ENCODE measurements at places on chromosomes 4 and X.
A peak's percentile ranks its signal among the peaks of the same experiment; 100 is the strongest.

- no peak for DNase-seq
Observed at GRCh38 chr4:78551420-78552351, at the start of gene ANXA3. Gene ANXA3 (plus strand): TSS chr4:78551770. CDS start chr4:78554474, 2,704 bp downstream.

- no peak for DNase-seq
Observed at GRCh38 chrX:30147996-30148643, 67.2 kb upstream of the MAGEB2 start.

DNA sequence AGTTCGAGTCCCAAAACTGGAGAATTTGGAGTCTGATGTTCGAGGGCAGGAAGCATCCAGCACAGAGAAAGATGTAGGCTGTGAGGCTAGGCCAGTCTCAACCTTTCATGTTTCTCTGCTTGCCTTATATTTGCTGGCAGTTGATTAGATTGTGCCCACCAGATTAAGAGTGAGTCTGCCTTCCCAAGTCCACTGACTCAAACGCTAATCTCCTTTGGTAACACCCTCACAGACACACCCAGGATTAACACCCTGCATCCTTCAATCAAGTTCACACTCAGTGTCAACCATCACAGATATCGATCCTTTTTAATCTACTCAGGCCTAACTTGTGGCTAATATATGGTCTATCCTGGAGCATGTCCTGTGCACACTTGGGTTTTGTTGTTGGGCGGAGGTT lies 18.0 kb upstream of the MAEA start:
- DNase-seq, result no peak

- DNase-seq, result no peak
Observed at GRCh38 chrX:34467437-34467836, 189.6 kb downstream of the TMEM47 start.

DNA sequence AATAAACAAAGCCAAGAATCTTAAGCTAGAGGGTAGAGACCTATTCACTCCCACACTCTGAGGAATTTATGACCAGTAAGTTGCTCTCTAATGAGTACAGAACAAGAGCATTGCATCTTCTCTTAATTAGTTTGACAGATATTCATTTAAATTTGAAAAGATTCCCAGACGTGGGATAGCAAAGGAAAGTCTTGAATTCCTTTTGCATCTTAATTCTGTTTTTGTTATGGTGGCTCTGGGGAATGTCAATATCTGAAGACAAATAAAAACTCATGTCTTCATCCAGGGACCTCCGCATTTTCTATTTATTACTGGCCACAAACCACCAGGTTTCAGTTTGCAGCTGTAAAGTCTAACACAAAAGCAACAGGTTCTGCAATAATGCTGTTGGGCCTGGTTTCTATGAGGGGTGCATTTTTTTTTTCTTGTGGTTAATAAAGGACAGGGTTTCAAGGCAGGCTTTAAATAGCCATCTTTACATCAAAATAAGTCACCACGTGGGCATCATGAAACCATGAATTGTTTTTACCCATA lies 172.3 kb downstream of the SHROOM3 start:
- no peak for DNase-seq

GRCh38 chr4:141155586-141155985 lies 22.3 kb upstream of the RNF150 start:
- no peak for DNase-seq

GRCh38 chr4:94127707-94128328 lies 79.8 kb upstream of the SMARCAD1 start:
- no peak for DNase-seq

- DNase-seq, result no peak
Observed at GRCh38 chr4:138749303-138749702, 266.3 kb upstream of the NOCT start.

GRCh38 chr4:40244606-40245005 lies 47.8 kb downstream of the RHOH start:
- DNase-seq, result no peak

DNA sequence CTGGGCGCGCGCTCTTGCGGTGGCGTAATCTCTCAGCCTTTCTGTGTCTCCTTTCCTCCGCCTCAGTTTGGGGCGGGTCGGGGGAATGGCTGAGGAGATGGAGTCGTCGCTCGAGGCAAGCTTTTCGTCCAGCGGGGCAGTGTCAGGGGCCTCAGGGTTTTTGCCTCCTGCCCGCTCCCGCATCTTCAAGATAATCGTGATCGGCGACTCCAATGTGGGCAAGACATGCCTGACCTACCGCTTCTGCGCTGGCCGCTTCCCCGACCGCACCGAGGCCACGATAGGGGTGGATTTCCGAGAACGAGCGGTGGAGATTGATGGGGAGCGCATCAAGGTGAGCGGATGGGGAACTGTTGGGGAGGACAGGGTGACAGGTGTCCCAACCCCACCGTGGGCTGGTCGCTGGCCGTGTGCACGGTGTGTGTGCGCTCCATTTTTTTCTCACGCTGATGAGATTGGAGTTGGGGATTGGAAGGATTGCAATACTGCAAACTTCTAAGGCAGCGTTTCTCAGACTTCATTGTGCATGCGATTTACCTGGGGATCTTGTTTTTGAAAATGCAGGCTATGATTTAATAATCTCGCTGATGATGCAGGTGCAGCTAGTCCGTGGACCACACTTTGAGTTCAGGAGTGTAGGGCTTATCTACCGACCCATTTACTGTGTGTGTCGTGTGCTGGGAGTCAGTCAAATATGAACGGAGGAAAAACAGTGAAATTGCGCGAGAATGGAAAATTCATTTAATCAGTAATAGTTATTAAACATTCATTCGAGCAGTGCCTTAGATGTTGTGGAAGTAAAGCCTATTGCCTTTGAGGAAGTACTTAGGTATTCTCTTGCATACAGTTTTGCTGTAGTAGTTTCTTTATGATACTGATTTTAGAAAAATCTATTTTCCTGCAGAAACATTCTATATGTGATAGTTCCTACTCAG lies at the start of gene RAB33B:
RAB33B (plus strand) TSS at position 11 of the 935 bp plus-strand sequence; CDS start at position 86, 75 bp downstream.
- no peak for DNase-seq

DNA sequence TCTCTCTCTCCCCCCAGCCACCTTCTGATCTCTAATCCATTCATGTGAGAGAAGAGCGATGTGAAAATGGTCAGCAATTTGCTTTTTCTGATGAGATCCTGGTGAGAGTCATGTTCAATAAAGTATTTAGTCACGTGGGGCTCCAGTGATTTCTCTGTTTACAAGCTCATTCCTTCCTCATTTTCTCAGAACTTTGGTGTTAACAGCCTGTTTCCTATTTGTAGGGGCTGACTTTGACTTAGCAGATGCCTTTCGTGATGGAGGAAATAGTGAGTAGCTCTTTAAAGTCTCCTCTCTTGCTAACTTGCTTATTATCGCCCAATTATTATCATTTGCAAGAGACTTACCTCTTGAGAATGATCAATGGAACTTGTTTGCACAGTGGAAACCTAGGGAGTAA lies 72.6 kb upstream of the CD99 start:
- no peak for DNase-seq

DNA sequence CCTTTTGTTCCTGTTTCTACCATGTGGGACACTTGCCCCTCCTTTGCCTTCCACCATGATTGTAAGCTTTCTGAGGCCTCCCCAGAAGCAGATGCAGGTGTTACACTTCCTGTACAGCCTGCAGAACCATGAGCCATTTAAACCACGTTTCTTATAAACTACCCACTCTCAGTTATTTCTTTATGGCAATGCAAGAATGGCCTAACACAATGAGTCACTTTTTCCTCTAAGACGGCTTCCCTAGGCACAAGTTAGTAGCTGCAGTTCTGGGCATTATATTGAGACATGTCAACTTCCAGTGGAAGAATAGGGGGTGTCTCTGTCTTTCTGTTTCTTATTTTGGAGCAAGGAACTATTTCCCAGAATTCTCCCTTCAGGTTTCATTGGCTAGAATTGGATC lies 32.9 kb upstream of the DIPK2B start:
- no peak for DNase-seq

DNA sequence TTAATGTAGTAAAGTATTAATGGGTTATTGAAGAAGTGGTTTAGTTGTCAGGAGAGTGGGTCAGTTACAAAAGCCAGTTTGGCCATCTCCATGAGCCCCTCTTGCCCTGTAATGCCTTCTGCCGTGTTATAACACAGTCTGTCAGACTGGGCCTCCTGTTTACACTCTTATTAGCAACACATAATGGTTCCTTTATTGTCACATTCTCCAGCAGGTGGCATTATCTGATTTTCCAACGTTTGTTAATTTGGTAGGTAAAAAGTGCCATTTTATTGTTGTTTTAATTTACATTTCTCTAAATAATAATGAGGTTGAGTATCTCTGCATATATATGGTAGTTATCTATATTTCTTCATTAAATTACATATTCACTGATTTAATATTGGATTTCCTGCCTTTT lies 560.8 kb downstream of the FGF13 start:
- no peak for DNase-seq

DNA sequence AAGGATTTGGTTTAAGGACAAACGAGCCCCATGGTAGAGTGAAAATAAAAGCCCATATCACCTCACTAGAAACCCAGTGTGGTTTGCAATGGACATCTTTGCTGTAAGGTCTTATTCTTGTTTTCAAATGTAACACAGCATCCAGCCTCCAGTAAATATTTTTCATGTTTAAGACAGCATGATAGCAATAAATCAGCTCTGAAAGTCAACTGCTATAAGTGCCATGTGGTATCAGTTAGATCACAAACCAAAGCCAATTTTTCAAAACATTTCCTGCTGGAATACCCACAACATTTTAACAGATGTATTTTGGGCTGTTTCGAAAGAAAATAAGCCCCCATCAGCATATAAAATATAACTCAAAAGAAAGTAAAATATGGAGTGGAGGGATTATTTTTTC lies 24.0 kb upstream of the SCML1 start:
- no peak for DNase-seq

- DNase-seq, result no peak
Observed at GRCh38 chrX:148995661-148996060, 495.2 kb downstream of the AFF2 start.

GRCh38 chr4:106032851-106033286 lies 137.6 kb downstream of the NPNT start:
- peak; percentile 15 for DNase-seq

- DNase-seq, result no peak
Observed at GRCh38 chrX:45783002-45783401, 582.3 kb upstream of the DIPK2B start.

GRCh38 chr4:112550728-112551127 lies 34.7 kb upstream of the NEUROG2 start:
- no peak for DNase-seq

- no peak for DNase-seq
Observed at GRCh38 chr4:141090473-141090872, 42.8 kb downstream of the RNF150 start.

GRCh38 chr4:119632216-119632615 lies 3.6 kb upstream of the PDE5A start:
- no peak for DNase-seq

- DNase-seq, result no peak
Observed at GRCh38 chr4:62130637-62131036, 930.5 kb downstream of the ADGRL3 start.

DNA sequence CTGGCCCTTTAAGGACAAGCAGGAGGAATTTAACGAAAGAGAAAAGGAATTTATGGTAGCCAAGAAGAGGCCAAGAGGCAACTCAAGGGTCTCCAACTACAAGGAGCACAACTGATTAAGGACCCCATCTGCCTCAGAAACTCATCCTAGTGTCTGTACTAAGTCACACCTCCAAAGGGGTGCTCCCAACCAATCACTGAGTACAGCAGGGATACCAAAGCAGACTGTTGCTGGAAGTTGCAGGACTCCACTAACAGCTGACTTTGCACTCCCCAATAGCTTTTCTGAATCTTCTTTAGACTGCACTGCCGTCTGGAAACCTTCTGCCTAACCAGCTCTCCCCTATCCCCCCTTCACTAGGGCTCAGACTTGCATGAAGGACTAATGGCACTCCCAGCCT lies 50.6 kb downstream of the ATP11C start:
- DNase-seq, result no peak

GRCh38 chr4:73843369-73843768 lies 6.9 kb downstream of the CXCL6 start:
- DNase-seq, result no peak

DNA sequence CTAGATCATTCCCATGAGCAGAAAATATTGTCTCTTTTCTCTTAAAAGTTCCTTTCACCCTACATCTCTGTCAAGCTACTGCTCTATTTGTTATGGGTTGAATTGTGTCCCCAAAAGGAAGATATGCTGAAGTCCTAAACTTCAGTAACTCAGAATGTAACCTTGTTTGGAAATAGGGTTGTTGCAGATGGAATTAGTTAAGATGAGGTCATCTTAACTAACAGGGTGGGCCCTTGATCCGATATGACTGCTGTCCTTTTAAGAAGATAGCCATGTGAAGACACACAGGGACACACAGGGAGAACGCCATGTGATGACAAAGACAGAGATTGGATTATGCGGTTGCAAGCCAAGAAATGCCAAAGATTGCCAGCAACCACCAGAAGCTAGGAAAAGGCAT lies 12.8 kb upstream of the SLC39A8 start:
- DNase-seq, result no peak

DNA sequence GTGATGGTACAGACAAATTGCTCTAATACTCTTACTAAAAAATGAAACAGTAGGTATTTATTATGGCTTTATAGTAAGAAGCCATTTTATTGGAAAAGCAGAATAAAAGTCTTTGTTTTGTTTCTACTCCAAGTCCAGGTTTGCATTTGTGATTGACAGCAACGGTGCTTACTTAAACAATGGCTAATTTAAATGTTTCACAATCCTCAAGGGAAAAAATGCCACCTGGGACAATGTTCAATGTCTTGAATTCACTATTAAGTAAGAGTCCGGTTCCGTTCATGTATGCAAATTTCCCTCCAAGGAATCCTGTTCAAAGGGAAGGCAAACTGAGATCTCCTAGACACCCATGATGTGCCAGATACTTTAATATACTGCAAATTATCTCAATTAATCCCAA lies 123.6 kb downstream of the RBM47 start:
- no peak for DNase-seq

GRCh38 chr4:174708381-174708780 lies 120.7 kb downstream of the GLRA3 start:
- no peak for DNase-seq

DNA sequence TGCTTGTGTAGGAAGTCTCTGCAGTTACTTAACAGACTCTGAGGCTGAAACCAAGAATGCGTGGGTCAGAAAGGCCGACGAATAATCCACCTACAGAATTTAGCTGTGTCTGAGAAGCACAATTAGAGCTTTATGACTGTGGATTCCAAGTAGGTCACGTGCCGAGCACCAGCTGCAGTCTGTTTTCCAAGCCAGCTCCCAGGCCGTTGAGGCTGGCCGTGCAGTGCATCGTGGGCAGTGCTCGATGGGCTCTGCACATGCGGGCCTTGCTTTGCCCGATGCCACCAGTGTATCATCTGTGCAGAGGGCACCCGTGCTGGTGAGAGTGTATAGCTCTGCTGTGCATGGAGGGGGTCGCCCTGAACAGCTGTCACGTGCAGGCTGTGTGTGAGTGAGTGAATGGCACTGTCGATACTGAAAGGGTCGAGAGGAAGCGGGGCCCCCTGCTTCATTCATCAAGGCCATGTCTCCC lies 67.5 kb upstream of the CLDN34 start:
- DNase-seq, result no peak

GRCh38 chr4:127463883-127464282 lies 168.9 kb upstream of the INTU start:
- DNase-seq, result no peak

- no peak for DNase-seq
Observed at GRCh38 chrX:30973784-30974427, 84.9 kb upstream of the TAB3 start.

- peak; percentile 47 for DNase-seq
Observed at GRCh38 chr4:106414366-106414765, 45.8 kb upstream of the GIMD1 start.
